ENCODE measurements at places on chromosomes 11 and 22.

- no peaks in the 10 kb centered on the region for H3K36me3 ChIP-seq
- no peaks in the 10 kb centered on the region for H3K27me3 ChIP-seq
- no peak for DNase-seq
- no peak overlapping the region for H3K27ac ChIP-seq
These were observed 174.2 kb upstream of the DDI1 start for GRCh38 chr11:103862094-103862801.

- H3K36me3 ChIP-seq: no peaks in the 10 kb centered on the region
- DNase-seq: no peak
- no peak overlapping the region for H3K4me3 ChIP-seq
- no peaks in the 10 kb centered on the region for H3K4me1 ChIP-seq
- peaks cover 100% of the 10 kb centered on the region for H3K27me3 ChIP-seq
These were observed 29.2 kb downstream of the GGTLC2 start for GRCh38 chr22:22673628-22674027.

DNA sequence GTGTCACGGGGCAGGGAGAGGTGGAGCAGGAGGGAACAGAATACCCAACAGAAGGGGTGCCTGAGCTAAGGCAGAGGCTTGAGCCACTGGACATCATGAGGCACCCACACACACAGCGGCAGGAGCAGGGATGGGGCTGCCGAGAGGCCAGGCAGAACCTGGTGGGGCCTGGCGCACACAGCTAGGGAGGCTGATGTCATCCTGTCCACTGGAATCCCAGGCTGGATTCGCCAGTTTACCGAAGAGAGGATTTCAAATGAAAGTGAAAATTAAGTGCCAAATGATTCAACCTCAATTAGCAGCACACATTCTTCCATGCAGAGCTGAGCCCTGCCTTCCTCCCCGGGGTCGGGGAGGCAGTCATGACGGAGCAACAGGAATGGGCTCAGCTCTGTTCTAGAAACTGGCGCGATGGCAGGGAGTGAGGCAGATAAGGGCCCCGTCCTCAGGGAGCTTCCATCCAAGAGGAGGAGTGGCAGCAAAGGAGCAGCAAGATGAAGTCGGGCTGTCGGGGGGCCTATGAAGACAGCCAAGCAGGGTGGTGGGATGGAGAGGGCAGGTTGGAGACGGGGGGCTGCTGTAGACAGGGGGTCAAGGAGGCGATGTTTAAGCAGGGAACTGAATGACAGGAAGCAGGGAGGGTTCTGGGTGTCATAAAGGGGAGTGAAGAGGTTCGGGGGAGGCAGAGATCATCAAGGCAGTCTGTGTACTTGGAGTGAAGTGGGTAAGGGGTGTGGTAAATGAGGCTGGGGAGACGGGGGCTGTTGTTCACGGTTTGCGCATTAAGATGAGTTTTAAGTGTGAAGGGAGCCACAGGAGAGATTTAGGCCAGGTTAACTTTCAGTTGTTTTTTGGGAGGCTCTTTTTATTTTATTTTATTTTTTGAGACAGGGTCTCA lies 6.4 kb downstream of the RAC2 start:
- no peak overlapping the region for H3K4me3 ChIP-seq
- peaks cover 2% of the 10 kb centered on the region for H3K4me1 ChIP-seq
- H3K27ac ChIP-seq: no peak overlapping the region
- DNase-seq: no peak

DNA sequence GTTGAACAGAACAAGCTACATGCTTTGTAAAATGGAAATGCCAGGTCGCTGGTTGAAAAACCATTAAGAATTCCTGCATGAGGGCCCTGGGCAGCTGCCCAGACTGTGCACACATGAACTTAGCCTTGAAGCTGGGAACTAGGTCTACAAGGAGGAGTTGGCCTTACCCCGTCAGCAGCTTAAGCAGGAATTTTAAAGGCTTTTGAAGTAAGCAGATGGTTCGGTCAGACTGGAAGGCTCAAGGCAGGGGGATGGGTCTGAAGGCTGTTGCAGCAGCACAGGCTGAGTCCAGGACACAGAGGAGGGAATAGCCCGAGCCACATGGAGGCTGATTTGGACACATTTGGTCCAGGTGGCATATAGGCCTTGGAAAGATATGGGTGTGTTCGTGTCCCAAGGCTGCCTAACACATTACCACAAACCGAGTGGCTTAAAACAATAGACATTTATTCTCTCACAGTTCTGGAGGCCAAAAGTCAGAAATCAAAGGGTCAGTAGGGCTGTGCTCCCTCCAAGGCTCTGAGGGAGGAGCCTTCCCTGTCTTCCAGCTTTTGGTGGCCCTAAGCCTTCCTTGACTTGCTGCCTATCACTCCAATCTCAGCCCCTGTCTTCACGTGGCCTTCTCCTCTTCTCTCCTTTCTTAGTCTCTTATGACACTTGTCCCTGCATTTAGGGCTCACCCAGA lies 11.6 kb downstream of the LIF start:
- H3K27ac ChIP-seq: no peak overlapping the region
- H3K36me3 ChIP-seq: no peaks in the 10 kb centered on the region
- peaks cover 32% of the 10 kb centered on the region for H3K4me1 ChIP-seq
- no peaks in the 10 kb centered on the region for H3K27me3 ChIP-seq

- no peaks in the 10 kb centered on the region for H3K36me3 ChIP-seq
- H3K4me3 ChIP-seq: no peak overlapping the region
- peaks cover 64% of the 10 kb centered on the region for H3K4me1 ChIP-seq
- no peak for DNase-seq
- no peaks in the 10 kb centered on the region for H3K27me3 ChIP-seq
These were observed 18.4 kb downstream of the ACO2 start for GRCh38 chr22:41487037-41487935.

DNA sequence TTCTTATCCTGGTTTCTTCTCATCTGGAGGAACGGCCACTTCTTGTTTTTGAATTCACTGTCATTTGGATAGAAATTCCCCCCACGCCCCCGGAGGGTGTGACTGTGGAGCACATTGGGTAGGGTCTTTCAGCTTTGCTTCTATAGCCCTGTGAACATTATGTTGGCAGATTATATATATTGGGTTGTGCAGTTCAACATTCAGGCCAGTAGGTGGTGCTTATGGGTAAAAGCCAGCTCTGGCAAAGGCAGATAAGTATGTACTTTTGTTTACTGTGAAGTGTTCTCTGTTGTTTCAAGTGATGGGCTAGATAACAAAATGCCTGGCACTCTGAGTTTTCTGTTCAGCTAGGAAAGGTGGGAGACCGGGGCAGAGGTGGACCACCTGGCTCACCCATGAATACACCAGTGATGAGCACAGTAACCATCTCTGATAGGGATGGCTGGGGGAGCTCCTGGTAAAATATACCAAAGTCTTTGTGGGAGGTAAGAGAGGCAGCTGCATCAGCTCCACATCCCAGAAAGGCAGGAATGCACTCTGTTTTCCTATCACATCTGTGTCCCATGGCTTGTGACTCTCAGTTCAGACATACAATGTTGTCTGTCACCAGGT lies 1348.2 kb upstream of the RAG2 start:
- H3K4me3 ChIP-seq: no peak overlapping the region
- peak; percentile 65 for DNase-seq
- H3K27me3 ChIP-seq: no peaks in the 10 kb centered on the region
- H3K27ac ChIP-seq: no peak overlapping the region
- H3K36me3 ChIP-seq: peaks cover 3% of the 10 kb centered on the region

- H3K36me3 ChIP-seq: peaks cover 14% of the 10 kb centered on the region
- H3K4me3 ChIP-seq: peak overlapping the region; percentile 98
- H3K27ac ChIP-seq: peak overlapping the region; percentile 97
- H3K27me3 ChIP-seq: no peaks in the 10 kb centered on the region
- DNase-seq: peak; percentile 98
These were observed 907 bp downstream of the SERPINH1 start for GRCh38 chr11:75562836-75563484.

DNA sequence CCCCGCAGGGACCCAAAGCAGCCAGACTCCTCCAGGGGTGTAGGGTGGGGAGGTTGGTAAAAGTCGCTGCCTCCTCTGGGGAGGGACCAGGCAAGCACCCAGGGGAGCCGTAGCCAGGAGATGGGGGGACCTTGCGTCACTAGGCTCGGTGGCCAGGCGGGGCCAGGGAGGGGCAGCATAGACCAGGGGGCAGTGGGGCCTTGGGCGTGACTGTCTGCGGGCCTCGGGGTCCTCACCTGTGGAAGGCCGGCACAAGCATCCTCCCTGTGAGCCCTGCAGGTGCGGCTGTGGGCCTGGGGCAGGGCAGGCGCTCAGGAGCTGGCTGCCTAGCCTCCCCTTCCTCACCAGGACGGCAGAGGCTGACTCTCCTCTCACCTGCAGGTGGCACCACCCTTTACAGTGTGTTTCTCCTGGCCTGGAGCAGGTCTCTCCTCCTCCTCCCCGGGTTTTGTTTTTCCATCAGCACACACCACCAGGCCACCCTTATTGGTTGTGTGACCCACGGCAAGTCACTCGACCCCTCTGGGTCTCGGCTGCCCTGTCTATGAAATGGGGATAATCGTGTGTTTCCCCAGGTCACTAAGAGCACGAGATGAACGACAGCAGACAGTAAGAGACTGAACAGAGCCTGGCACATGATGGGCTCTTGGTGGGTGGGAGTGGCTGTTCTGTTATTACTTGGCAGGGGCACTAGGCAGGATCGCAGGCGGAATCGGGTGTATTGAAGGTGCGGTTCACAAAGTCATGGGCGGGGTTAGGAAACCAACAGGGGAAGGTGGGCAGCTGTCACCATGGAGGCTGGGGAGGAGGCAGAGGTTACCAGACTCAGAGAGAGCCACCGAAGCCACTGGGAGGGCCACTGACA lies 52.7 kb downstream of the FLRT1 start:
- no peak overlapping the region for H3K27ac ChIP-seq
- no peaks in the 10 kb centered on the region for H3K36me3 ChIP-seq
- H3K4me1 ChIP-seq: peaks cover 9% of the 10 kb centered on the region
- DNase-seq: peak; percentile 86

GRCh38 chr11:73168925-73169579 lies 26.9 kb upstream of the FCHSD2 start:
- H3K27ac ChIP-seq: no peak overlapping the region
- no peak overlapping the region for H3K4me3 ChIP-seq
- H3K36me3 ChIP-seq: no peaks in the 10 kb centered on the region
- H3K4me1 ChIP-seq: no peaks in the 10 kb centered on the region
- no peak for DNase-seq

DNA sequence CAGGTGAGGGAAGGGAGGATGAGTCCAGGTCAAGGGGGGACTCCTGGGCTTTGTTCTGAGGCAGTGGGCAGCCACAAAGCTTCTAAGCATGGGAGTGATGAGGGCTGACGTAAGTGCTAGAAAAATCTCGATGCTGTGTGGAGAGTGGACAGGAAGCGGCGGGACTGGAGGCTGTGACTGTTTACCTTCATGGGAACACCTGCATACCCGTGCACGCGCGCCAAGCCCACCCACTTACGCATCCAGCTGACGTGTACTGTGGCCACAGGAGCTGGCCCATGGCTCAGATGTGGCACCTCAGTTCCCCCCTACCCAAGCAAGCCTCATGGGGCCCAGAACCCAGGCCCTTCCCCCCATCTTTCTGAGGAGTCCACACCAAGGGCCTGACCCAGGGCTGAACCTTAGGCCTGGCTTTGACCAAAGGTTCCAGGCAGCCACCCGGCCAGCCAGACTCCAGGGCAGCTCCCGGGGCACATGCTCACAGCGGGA lies 14.0 kb downstream of the MYRF start:
- no peak overlapping the region for H3K27ac ChIP-seq
- H3K4me3 ChIP-seq: no peak overlapping the region
- H3K4me1 ChIP-seq: peaks cover 15% of the 10 kb centered on the region
- H3K36me3 ChIP-seq: no peaks in the 10 kb centered on the region

DNA sequence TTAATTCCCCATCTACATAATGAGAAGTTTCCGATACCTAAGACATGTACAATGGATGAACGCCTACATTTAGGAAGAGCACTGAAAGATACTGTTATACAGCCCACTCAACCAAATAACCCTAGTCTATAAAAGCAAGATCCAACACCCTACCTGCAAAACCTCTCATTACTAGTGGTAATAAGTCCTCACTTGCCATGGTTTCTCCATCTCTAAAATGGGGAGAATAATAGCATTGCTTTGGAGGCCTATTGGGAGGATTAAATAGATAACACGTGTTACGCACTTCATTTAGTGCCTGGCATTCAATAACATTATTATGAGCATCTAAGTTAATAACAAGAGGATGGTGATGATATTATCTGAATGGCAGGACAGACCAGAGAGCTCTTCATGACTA lies 16.9 kb downstream of the LGR4 start:
- H3K36me3 ChIP-seq: no peaks in the 10 kb centered on the region
- H3K27me3 ChIP-seq: no peaks in the 10 kb centered on the region
- peaks cover 61% of the 10 kb centered on the region for H3K4me1 ChIP-seq
- H3K27ac ChIP-seq: no peak overlapping the region
- no peak for DNase-seq

- DNase-seq: no peak
- no peak overlapping the region for H3K4me3 ChIP-seq
- no peak overlapping the region for H3K27ac ChIP-seq
- H3K4me1 ChIP-seq: peaks cover 11% of the 10 kb centered on the region
- no peaks in the 10 kb centered on the region for H3K27me3 ChIP-seq
These were observed 83.7 kb downstream of the MAML2 start for GRCh38 chr11:96259134-96259830.
